ELR (cell line): ENCODE measurements at places on chromosomes 7 and 10.

DNA sequence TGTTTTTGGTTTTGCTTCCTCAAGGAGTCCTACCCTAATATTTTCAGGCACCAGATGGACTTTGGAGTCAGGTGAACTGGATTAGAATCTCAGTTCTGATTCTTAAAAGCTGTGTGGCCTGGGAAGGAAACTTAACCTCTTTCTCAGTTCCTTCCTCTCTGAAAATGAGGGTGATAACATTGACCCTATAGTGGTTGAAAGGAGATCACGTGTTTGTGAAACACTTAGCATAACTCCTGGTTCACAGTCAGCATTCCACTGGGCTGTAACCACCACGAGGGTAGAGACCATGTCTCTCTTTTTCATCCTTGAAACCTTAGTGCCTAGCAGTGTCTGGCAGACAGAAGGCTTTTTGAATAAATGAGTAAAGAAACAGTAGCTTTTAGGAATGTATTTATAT, 16.7 kb downstream of the LSMEM1 start:
- no peak for DNase-seq

- no peak for DNase-seq
Measured at GRCh38 chr10:86658751-86659150, 4.4 kb downstream of the OPN4 start.

GRCh38 chr7:81789406-81790119, 19.7 kb upstream of the HGF start:
- no peak for DNase-seq

DNA sequence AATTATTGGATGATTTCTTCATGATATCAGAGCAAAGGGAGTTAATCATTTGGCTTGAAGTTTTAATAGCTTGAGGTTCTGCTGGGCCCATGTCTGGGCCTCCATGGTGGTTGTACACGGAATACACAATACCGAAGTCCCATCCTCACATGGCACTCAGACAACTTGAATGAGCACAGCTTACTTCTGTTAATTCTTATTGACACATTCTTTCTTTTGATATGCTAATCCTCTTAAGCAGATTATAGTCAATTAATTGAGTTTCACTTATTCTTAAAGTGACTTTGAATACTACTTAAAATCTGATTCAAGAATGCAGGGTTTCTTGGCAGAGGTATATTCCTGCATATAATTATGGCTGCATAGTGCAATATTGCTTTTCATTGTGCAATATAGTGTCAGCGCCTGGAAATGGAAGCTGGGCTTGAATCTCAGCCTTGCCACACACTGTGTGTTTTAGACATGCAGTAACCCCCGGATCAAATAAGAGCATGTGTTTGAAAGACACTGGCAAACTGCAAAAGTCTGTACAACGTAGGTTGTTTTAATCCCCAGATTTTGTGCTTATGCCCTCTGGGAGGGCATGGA, 543.5 kb upstream of the ADARB2 start:
- DNase-seq = no peak

DNA sequence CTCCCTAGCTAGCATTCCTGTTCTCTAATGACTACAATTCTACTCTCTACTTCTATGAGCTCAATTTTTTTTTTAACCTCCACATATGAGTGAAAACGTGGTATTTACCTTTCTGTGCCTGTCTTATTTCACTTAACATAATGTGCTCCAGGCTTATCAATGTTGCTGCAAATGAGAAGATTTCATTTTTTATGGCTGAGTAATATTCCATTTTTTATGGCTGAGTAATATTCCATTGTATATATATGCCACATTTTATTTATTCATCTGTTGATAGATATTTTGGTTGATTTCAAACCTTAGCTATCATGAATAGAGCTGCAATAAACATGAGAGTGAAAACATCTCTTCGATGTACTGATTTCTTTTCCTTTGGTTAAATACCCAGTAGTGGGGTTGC, 159.6 kb upstream of the TPK1 start:
- DNase-seq = no peak

DNA sequence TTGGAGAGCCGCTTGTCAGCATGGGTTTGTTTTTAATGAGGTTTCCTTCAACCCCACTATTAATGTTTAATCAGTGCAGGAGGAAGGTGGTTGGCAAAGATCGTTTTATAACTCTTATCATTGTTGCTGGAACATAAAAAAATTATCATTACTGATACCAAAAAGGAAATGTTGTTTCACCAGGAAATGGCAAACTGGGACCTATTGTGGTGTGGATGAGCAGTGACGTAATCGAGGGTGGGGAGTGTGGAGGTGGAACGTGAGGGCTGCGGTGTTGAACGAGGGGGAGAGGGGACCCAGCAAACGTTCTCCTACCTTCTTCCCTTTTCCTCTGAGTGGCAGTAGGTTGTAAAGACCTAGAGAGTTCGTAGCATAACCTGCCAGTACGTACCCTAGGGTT, 71.9 kb upstream of the TOMM7 start:
- DNase-seq = no peak

- no peak for DNase-seq
Measured at GRCh38 chr10:131651674-131652437, 249.0 kb upstream of the PPP2R2D start.

DNA sequence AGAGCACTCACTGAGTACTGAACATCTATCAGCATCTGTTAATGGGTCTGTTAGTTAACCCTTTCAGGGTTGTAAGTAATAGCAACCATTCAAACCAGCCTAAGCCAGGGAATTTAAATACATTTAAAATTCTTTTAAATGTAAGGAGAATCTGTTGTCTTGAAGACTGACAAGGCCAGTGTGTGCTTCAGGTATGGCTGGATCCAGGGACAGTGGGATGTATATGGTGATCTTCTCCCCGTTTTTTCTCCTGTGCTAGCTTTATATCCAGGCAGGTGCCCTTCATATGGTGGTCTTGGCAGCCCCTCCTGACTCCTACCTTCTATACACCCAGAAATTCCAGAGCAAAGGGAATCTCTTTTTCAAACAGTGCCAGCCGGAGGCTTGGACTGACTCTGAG, 46.6 kb upstream of the DAGLB start:
- no peak for DNase-seq

DNA sequence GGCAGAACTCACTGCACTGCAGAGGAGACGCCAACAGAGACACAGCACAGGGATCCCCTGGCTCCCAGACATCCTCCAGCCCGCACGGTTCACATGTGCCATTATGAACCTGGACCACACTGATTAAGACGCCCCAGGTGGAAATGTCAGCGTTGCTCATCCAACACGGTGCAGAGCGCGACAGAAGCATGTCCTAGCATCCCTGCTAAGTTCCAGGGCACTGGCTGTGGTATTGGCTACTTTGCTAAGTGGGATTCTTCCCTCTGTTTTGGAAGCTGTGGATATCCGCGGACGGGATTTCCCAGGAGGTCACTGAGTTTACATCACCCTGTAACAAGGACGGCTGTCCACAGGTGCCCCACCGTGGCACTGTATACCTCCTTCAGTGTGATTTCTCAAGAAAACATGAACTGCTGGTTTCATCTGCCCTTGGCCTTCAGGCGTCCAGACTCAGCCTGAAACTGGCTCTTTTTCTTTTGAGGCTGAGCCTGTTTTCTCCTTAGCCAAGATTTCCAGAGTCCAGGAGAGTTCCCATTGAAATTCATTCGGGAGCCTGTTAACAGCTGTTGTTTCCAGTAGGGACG, 324.0 kb downstream of the WDR37 start:
- DNase-seq = no peak

GRCh38 chr7:139396323-139396951, 36.7 kb downstream of the LUC7L2 start:
- DNase-seq = peak; percentile 31

GRCh38 chr10:86666538-86666937, 1.8 kb upstream of the LDB3 start:
- no peak for DNase-seq
